Glomerular endothelial cell (primary cell): ENCODE measurements at places on chromosomes 6 and 20. TPM values are rescaled to one million over a fixed set of nuclear protein-coding genes. Genes with fewer than 3 reads are reported as not detected.

ELOVL2 gene
- not detected in 2 replicates for total RNA-seq

OR12D3 gene
- total RNA-seq, result not detected in 2 replicates

SLC17A3 gene
- not detected in 2 replicates for total RNA-seq

GSTA2 gene
- not detected in 2 replicates for total RNA-seq

SAMD3 gene
- total RNA-seq, result 0.41 and 1.1 TPM in 2 replicates

COL10A1 gene
- total RNA-seq, result not detected in 2 replicates
